Stimulated activated CD4-positive, alpha-beta T cell treated with anti-CD3 and anti-CD28 coated beads, Interleukin-12 subunit alpha, Interleukin-12 subunit beta, amount 100 ng/mL, for 48 hours (primary cell): ENCODE measurements at places on chromosomes 7 and 10.

- DNase-seq: no peak
These were observed 28.5 kb downstream of the PIK3CG start for GRCh38 chr7:106893591-106893990.

DNA sequence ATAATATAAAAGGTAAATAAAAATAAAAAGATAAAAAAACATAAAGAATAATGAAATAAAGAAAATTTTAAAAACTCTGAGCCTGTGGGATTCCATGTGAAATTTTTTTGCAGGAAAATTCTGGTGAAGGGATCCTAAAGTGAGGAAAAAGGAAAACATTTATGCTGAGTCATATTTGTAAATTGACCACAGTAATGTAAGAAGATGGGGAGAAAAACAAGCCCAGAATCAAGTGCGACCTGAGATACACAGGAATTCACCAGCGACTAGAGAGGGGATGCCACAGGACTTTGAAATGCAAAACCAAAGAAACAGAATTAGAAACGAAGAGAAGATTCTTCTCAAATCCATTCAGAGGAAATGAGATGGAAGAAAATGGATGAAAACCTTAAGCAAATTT lies 133.8 kb upstream of the PFKP start:
- no peak for DNase-seq

- DNase-seq: no peak
These were observed 121.4 kb downstream of the TRIL start for GRCh38 chr7:28836716-28837115.

DNA sequence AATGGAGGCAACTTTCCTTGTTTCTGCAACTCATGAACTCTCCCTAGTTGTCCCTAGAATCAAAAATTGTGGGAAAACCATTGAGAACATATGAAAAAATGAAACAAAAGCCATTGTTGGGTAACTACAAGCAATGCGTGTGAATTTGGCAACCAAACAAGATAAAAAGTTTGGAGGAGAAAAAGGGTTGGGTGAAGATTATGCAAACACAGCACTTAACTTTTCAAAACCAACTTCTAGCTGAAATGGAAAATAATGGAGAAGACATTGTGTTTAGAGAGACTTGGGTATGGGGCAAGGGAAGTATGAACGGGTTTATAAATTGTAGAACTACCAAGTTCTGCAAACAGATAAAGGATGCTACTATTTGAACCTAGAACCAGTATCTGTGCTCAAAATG lies 89.0 kb upstream of the SVIL start:
- DNase-seq: no peak

DNA sequence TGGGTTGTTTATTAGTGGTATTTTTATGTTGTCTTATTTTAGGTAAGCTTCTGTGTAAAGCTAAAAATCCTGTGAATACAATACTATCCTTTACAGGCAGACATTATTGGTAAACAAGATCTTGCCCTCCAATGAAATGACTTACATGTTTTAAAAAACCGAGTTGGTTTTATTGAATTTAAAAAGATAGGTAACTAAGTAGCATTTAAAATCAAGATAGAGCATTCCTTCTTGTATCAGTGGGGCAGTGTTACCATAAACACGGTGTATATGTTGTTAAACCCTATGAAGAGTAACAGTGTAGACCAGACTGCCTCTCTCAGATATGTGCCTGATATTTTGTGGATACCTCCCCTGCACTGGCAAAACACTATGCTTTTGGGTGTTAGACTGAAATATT lies 81.0 kb downstream of the SNX10 start:
- DNase-seq: no peak

- no peak for DNase-seq
These were observed 8.3 kb downstream of the TMEM273 start for GRCh38 chr10:49179699-49180443.

DNA sequence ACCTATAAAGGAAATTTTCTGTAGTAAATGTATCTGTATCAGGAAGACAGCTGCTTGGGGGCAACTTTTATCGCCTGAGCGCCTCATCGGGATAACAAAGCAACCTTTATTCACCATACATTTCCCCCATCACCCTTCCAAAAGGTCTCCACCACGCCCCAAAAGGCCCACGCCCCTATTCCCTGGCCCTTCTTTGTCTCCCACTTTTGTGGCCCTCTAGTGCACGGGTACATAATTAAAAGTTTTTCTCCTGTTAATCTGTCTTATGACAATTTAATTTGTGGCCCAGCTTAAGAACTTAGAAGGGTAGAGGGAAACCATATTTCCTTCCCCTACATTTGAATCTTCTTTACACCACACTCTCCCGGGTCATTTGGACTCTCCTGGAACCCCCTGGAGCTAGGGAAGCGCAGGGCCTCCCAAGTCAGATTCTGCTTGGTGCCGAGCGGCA lies 625 bp downstream of the RP9 start:
- DNase-seq: peak; percentile 14

DNA sequence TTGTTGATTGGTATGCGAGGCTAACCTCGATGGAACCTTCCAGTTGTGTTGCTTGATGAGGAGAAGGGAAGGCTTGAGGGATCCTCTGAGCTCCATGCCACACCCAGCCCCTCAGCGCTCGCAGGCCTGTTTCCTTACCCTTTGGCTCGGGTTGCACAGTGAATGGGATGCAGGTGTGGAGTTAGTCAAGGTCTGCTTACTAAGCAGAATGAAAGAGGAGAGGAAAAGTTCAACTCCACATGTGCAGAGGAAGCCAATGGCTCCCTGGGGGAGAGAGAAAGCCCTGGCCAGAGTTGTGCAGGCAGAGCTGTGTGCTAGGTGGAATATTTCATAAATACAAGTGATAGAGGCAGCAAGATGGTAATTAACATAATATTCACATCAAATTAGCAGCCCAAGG lies 85.5 kb downstream of the JCAD start:
- DNase-seq: no peak

GRCh38 chr10:125557801-125558505 lies 125.0 kb downstream of the TEX36 start:
- DNase-seq: no peak

- DNase-seq: no peak
These were observed 189.2 kb downstream of the THSD7A start for GRCh38 chr7:11642841-11643240.
